NCI-H510A treated with DMSO at 0.1 percent for 48 hours (cell line): ENCODE measurements at places on chromosomes 11 and 22.

DNA sequence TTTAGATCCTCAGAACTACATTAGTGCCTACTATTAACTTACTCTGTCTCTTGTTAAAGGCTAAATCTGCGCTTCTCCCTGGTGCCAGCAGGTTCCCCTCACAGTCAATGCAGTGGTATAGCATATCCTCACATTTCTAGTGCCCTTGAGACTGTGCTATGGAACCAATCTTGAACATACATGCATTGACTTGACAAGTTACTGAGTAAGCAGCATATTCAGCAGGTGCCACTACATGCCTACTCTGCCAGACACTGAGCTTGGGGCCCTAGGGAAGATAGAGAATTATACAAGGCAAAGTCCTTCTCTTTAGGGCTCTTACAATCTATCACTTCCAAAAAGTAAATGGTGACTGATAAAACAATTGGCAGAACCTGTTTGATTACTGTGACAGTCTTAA is 3.2 kb downstream of the FUT4 start:
- DNase-seq, result peak; percentile 34

- DNase-seq, result peak; percentile 84
Observed at GRCh38 chr11:61967116-61967923, at the start of gene FTH1. FTH1 (minus strand) TSS chr11:61967634; CDS start chr11:61967425, 209 bp downstream.

GRCh38 chr11:7512525-7513233 is 1.1 kb upstream of the PPFIBP2 start:
- peak; percentile 40 for DNase-seq

DNA sequence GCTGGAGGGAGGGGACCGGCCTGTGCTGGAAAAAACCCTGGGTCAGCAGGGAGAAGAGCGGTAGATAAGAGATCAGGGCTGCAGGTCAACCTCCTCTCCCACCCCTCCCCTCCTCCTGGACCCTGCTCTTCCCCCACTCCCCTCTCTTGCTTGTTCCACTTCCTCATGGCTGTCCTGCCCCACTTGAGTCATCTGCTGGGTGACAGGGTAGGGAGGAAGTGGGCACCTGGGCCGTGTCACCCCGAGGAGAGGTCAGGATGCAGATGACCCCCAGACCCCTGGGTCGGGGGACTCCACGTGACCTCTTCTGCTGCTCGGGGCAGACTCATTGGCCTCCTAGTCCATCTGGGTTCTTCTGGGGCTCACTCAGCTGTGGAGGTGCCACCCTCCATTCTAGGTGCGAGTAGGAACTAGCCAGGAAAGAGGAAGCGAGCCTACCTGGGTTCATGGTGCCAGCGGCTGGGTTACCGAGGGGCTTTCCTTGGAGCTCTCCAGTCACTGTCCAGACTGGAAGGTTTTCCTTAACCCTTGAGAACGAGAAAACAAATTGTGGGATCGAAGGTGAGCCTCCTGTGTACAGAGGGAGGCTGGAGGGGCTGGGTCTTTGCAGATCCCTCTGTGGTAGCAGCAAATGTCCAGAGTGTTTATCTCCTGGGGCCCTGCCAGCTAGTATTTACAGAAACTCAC is 6.5 kb downstream of the APOL2 start:
- DNase-seq, result no peak

- no peak for DNase-seq
Observed at GRCh38 chr22:26781596-26781995, 124.2 kb downstream of the MIAT start.

DNA sequence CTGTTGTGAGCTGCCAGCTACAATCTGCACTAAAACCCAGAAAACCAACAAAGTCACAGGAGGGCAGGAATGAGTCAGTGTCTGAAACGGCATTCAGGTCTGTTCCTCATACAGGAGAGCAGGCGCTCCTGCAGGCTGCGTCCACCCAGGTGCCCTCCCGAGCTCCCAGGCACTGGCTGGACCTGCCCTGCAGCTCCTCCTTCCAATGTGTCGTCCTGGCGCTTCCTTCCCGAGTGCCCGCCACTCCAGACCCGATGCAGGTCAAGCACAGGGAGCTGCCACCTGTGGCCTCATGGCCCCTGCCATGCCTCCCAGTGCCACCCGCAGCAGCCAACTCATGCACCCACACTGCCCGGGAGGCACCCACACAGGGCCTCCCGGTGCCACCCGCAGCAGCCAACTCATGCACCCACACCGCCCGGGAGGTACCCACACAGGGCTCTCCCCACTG is 12.0 kb downstream of the BRD1 start:
- DNase-seq, result no peak

GRCh38 chr11:61004180-61004611 is 32.7 kb downstream of the CD6 start:
- DNase-seq, result peak; percentile 38

DNA sequence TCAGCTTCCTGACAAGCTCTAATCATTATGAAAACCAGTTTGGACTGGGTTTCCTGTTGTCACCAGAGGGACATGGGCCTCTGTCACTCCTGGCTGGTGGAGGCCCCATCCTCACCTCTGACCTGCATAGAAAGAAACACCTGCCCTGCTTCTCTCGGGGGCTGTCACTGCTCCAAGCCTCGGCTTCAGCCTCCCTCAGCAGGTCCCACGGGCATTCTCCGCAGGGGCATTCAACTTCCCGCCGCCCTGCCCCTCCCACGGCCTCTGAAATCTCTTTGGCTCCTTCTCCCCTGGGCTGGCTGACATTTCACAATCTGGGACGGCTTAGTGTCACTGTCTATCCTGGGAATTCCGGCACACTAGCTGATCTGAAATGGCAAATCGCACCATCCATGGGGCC is 257.9 kb downstream of the CTTN start:
- no peak for DNase-seq

DNA sequence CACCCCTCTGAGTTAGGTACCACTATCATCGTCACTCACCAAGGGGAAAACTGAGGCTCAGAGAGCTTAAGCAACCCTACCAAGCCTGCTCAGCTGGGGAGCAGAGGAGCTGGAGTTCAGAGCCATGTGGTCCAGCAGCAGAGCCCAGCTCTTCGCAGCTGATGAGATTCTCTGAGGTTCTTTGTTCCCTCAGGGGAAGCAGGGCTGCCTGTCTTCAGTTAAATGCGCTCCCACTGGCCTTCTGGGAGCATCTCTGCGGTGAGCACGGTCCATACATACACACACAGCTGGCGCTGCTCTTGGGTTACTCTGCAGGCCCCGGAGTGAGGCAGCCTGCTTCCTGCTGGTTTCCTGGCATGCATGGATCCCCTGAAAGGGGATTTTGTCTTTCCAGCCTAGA is 5.2 kb upstream of the PTGDR2 start:
- DNase-seq, result no peak

DNA sequence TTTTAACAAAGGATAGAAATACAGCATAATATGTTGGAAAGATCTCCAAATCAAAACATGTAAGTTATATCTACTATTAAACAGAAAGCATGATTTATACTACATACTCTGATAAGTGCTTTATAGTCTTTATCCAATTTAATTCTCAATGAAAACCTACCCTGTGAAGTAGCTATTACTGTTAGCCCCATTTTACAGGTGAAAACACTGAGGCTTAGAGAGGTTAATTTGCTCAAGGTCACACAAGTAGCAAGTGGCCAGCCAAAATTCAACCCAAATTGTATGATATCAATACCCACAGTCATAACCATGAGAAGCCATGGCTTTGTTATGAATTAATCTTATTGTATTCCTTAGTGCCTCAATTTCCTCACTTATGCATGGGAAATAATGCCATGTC is 675 bp upstream of the OR5AN1 start:
- no peak for DNase-seq

DNA sequence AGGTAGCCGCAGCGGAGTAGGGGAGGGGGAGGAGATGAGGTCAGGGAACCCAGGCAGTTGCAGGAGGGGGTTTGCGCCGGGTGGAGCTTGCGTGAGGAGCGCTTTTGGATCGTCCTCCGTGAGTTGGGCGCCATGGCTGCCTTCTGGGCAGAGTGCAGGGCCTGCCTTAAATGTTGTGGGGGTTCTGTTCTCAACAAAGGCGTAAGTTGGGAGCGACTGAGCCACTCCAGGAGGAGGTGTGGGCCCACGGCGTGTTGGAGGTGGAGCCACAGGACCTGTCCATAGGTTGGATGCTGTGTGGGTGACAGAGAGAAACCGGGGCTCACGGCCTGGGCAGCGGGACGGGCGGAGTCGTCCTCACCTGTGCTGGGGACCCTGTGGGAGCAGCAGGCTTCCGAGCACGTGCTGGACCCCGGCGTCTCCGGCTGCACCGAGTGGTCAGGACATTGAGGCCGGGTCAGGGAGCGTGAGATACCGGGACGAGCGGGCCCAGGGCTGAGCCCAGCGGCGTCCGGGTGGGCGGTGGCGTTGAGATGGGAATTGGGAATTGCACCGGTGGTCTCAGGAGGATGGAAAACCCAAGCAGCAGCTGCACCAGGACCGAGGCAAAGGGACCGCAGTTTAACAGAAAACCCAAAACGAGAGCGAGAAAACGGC is 977 bp upstream of the PGGHG start:
- DNase-seq, result no peak

DNA sequence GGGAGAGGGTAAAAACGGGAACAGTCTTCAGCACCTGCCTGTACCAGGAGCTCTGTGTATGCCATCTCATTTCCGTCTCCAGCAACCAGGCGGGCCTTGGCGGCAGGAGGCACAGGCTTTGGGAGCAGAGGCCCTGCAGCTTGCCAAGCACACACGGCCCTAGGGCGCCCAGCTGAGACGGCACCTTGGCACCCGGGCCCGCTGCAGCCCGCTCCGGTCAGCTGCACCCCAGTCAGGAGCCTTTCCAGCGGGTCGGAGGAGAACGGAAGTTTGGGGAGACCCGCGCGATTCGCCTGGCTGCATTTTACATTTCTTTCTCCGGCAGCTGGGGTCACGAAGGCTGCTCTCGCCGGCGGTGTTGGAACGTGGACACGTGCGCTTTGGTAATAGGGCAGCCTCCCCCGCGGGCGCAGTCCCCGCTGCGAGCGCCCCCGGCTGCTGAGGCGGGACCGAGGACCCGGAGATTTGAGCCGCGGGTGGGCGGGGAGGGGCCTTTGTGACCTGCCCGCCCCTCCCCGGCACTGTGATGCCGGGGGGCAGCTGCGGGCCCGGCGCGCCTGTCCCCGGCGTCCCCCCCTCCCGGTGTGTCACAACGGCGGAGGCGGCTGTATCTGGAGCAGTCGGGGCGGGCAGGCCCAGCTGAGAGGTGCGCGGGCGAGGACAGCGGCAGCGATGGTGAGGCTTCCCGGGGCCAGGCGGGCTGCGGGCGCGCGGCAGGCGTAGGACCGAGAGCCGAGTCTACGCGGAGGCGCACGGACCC is at the start of gene TUBA8:
TUBA8 (plus strand) TSS at position 616 of the 760 bp plus-strand sequence; CDS start at position 673, 57 bp downstream.
- DNase-seq, result peak; percentile 29

DNA sequence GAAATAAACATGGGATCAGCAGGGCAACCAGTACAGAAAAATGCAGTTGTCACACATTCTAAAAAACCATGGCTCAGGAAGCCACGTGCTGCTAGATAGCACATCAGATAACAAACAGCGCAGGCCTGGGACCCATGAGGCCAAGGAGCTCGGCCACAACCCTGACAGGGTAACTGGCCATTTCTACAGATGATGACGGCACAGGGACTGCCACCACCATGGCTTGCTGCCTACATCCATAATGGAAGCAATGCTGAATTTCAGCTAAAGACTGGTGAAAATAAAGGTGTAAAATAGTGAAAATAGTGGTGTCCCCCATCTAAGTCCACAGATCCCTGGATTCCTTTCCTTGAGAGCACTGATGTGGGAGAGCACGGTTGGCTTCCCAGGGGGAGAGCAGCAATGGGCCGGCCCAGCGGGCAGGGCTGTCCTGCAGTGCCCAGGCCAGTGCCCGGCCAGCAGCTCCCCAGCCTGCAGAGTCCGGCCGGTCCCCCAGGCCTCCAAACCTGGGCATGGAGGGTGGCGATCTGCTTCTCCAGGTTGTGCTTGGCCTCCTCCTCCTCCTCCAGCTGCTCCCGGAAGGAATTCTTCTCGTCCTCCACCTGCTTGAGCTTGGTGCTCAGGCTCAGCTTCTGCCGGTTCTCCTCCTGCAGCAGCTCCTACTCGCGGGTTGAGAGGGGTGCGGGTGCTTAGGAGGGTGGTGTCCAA is 40.0 kb downstream of the APOL1 start:
- DNase-seq, result no peak

DNA sequence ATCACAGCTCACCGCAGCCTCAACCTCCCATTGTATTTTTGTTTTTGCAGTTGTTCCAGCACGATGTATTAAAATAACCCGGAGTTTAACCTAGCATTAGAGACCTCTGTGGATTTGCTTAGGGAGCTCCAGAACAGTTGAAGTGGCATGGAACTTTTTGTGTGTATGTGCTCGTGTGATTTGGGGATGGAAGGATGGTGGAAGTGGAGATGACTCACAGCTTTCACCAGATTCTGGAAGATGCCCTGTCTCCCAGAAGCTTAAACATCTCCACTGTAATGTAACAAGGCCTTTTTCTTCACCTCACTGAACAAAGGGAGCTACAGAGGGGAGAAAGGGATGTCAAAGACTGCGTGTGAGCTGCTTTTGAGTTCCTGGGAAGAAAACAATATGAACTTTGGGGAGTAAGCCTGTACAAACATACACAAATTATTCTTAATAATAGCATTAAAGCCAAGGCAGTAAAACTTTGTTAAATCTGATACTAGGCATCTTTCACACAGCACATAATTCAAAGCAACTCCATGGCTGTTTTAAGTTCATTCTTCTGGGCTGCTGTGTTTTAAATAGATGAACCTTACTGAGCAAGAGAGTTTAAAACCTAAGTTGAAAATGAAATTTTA is 226.4 kb downstream of the ADAMTS15 start:
- no peak for DNase-seq

DNA sequence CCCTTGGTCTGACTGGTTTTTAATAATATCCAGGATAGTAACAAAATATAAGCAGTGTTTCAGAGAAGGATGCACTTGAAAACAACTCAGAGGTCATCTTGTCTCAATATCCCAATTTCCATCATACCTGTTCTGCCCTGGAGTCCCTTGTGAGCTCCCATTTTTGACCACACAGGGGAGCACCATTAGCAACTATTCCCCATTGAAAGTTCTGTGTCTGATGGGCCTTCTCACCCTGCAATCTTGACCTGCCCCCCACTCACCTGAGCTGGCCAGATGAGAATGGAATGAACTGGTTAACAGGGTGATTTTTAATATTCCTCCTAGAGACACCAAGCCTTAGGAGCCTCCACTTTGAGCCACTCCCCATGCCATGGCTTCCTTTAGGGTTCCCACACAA is 3.8 kb upstream of the CAPN5 start:
- no peak for DNase-seq
